PC-9 (cell line): ENCODE measurements at places on chromosomes 12 and 14.
A peak's percentile ranks its signal among the peaks of the same experiment; 100 is the strongest.

- DNase-seq = no peak
These were observed 49.9 kb downstream of the FUT8 start for GRCh38 chr14:65462411-65462810.

DNA sequence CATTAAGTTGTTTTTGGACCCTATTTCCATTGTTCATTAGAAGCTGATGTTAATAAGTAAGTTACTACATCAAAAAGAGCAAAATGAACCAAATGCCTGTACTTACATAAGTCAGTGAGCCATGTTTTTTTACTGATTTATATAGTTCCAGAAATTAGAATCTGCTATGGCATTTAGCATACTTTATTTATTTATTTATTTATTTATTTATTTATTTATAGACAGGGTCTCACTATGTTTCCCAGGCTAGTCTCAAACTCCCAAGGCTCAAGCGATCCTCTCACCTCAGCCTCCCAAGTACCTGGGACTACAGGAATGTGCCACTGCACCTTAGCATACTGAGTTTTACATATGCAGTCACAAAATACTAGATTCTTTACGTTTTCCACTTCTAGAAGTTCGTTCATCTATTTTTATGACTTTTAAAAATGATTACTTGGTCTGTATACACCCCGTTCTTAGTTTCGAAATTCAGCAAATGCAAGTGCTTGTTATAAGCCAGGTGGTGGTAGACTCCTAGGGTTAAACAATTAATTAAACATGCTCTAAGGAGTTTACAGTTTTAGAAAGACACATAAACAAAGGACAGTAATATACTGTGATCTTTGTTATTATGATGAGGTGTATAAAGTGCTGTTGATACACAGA, 69.8 kb downstream of the SCFD1 start:
- no peak for DNase-seq

GRCh38 chr14:103628684-103629502, at the start of gene KLC1:
TSS of gene KLC1 (plus strand) at chr14:103629211. CDS start at chr14:103654565, 25,354 bp downstream.
- peak; percentile 90 for DNase-seq

- DNase-seq = no peak
These were observed 95.5 kb upstream of the RPL10L start for GRCh38 chr14:46747001-46747652.

GRCh38 chr12:28079539-28079938, 107.0 kb upstream of the PTHLH start:
- DNase-seq = no peak

- no peak for DNase-seq
These were observed 30.3 kb downstream of the PIGH start for GRCh38 chr14:67569651-67570290.
